Stimulated activated CD8-positive, alpha-beta memory T cell treated with anti-CD3 and anti-CD28 coated beads, Interleukin-4, amount 100 ng/mL, for 4 hours (primary cell): ENCODE measurements at places on chromosomes 11 and 22.

GRCh38 chr11:46472662-46472994, 81.1 kb upstream of the CHRM4 start:
- no peak for DNase-seq

GRCh38 chr11:115396533-115396932, 107.7 kb downstream of the CADM1 start:
- no peak for DNase-seq

GRCh38 chr11:61071208-61071681, 31.0 kb upstream of the CD5 start:
- no peak for DNase-seq

GRCh38 chr22:43269246-43269645, 73.9 kb downstream of the SCUBE1 start:
- DNase-seq = no peak

DNA sequence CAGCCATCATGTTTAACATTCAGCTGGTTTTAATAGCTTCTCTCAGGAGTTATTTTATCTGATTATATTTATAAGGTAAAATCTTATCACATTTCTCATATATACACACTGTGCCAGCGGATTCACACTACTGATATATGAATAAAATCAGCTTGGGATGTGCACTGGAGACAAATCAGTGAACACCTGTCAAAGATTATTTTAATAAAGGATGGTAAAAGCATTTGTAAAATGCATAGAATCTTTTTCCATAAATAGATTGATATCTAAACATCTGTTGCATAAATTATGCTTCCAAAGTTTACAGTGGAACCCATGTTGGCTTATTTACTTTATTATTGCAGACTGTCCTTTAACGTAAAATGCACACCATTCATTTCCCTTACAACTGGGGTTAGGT, 1125.8 kb upstream of the CNTN5 start:
- DNase-seq = no peak

GRCh38 chr11:104991994-104992393, 23.6 kb upstream of the CASP4 start:
- no peak for DNase-seq

DNA sequence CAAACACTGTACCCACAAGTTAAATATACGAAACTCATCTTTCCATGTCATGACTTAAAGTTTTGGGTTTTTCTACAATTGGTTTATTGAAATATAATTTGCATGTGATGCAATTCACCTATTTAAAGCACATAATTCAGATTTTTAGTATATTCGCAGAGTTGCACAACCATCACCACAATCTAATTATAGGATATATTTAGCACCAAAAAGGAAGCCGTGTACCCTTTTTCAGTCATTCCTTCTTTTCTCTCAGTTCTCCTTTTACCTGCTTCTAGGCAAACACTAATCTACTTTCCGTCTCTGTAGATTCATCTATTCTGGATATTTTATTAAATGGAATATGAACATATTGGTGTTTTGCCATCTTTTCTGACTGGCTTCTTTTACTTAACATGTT, 1458.1 kb upstream of the TENM4 start:
- DNase-seq = no peak

- no peak for DNase-seq
Measured at GRCh38 chr11:132405728-132406127, 1035.3 kb downstream of the NTM start.

DNA sequence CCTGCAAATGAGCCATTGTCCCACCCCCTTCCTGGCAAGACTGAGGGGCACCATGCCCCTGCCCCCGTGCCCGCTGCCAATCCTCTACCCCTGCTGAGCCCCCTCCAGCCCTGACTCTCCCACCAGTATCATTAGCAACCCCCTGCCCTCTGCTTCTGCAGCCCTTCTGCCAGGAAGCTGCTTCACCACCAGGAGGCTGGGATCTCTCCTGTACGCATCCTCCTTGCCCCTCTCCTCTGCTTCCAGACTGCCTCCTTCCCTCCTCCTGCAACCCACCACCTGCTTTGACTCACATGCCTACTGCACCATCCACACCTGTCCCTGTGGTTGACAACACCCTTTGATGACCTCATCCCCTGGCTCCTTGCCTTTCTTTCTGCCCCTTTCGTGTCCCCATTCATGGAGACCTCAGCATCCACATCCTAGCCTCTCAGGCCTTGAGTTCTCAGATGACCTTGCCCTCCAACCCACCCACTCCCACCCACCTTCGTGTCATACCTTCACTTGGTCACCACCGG, 13.4 kb upstream of the PNPLA3 start:
- no peak for DNase-seq

DNA sequence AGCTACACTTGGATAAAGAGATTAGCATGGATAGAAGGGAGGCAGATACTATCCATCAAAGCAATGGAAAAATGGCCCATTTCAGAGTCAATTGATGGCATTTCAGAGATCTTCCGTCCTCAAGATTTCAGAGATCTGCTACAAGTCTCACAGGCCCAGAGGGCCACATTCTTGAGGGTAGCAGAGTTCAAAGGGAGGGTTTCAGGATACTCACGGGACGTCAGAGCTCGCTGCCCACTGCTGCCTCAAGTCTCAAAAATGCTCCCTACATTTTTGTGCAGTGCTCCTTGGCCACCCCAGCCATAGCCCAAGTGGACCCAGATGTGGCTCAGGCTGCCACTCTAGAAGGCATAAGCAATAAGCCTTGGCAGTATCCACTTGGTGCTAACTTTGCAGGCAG, 24.9 kb downstream of the RTL6 start:
- no peak for DNase-seq

DNA sequence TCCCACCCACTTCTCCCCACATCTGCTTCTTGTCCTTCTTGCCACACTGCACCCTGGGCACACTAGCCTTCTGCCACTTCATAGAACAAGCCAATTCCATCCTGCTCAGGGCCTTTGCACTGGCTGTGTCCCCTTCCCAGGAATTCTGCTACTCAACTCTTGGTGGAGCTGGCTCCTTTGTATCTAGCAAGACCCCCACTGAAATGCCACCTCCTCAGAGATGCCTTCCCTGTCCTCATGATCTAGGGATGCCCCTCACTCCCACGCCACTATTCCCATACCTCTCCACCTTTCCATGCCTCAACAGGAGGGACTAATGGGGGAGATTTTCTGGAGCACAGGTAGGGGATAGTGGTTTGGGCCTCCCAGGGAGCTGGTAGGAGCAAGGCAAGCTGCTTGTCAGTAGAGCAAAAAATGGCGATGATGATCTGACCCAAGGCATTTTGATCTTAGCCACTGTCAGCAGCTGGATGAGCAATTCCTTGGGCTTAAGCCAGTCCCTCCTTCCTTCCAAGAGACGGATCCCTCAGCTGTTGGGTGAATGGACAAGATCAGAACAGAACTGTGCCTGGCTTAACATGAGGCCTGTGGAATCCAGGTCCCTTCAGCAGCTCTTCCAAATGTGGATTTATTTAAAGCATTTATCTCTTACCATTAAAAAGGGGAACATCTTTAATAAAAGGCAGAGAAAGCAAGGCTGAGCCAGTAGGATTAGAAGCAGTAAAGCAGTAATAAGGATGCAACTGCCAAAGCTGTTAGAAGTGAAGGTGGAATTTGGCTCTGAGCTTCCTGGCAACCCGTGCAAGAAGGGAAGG, 4.0 kb upstream of the PRDM11 start:
- DNase-seq = no peak

DNA sequence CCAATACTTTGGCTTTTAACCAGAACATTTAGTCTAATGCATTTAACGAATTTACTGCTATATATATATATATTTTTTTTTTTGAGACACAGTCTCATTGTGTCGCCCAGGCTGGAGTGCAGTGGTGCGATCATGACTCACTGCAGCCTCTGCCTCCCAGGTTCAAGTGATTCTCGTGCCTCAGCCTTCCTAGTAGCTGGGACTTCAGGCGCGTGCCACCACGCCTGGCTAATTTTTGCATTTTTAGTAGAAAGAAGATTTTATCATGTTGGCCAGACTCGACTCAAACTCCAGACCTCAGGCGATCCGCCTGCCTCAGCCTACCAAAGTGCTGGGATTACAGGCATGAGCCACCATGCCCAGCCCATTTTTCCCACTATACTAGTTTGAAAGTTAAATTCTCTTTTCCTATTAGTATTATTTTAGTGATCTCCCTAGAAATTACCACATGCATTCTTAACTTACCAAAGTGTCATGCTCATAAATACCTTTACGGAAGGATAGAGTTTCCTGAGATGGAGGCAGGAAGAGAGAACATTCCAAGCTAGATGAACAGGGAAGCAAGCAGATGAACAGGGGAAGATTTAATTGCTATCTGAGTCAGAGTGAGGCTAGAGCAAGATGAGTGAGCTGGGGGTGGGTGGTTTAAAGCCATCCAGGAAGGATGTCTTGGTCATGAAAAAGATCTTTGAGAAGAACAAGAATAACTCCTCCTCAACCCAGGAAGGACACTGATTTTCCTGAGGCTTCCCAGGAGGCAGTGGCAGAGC, 4.4 kb upstream of the PGAP2 start:
- DNase-seq = no peak

DNA sequence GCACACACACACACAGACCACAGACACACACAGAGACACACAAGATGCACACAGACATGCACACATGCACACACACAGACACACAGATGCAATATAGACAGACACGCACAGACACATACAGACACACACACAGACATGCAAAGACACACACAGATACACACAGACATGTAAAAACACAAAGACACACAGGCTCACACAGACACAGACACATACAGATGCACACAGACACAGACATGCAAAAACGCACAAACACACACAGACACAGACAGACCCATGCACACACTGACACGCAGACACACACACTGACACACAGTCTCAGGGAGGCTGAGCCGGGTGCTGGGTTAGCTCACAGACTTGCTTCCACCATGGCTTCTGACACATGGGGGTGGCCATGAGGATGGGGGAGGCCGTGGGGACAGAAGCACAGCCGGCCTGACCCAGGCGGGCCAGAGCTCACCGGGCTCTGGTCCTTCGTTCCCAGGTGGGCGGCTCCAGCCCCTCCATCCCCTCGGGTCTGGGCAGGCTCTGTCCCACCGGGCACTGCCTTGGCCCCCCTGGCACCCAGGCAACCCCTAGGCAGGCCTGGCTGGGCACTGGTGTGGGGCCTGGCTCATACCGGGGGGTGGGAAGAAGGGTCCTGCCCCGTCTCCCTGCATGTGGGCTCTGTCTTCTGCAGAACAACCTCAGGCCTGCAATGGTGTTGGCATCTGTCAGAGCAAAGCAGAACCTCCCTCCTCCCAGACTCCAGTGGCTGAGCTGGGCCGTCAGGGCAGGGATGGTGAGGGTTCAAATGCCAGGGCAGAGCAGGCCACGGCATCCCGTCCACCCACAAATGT, 1489.5 kb downstream of the BRD1 start:
- no peak for DNase-seq

- no peak for DNase-seq
Measured at GRCh38 chr11:8597182-8597581, 3.2 kb upstream of the STK33 start.

DNA sequence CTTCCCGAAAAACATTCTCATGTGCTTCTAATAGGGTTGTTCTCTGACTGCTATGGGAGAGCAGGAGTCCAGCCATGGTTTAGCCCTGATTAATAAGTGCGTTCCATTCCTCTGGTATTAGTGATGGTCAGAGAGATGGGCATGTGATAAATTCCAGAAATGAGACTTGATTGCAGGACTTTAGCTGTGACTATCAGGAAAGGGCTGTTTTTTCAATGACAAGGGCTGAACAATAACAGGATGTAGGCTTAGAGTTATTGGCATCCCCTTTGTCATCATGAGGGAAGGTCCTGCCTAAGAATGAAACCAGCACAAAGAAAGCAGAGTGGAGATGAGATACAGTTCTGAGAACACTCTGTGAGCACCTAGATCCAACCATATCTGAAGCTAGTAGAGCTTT, 494.6 kb downstream of the MIAT start:
- no peak for DNase-seq

DNA sequence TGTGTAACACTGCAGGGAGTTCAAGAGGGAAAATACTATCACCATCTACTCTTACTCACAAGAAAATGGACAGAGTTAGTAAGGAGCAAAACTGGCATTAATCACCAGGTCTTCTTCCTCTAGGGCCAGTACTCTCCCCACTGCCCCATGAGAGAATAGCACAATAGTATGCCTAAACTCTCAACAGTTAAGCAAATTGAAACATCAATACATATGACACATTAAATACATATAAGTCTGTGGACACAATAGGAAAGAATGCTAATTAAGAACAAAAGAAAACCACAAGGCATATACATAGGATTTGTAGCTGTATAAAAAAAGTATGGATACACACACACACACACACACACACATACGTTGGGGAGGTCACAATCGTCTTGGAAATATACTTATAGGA, 197.9 kb upstream of the BDNF start:
- DNase-seq = no peak

- DNase-seq = no peak
Measured at GRCh38 chr11:116421529-116422185, 351.1 kb downstream of the BUD13 start.

DNA sequence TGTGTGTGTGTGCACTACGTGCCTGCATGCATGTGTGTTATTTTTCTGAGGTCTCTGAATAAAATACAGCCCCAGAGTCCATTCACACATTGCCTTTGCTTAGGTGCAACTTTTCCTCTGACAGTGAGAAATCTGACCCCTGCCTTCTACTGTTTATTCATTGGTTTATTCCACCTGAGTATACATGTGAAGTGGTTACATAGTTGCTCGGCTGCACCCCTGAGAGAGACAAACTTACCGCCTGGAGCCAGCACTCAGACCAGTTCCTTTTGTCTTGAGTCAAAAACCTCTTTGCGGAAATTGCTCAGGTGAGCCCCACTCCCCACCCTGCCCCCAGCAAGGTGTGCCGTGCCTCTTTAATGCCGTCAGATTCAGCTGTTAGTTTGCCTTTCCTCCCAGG, 363.6 kb downstream of the BRD1 start:
- no peak for DNase-seq

GRCh38 chr11:43397251-43397650, 38.5 kb downstream of the TTC17 start:
- no peak for DNase-seq

GRCh38 chr11:72850832-72851231, 36.6 kb downstream of the ATG16L2 start:
- no peak for DNase-seq

GRCh38 chr11:115716601-115717529, 212.7 kb upstream of the CADM1 start:
- DNase-seq = no peak

DNA sequence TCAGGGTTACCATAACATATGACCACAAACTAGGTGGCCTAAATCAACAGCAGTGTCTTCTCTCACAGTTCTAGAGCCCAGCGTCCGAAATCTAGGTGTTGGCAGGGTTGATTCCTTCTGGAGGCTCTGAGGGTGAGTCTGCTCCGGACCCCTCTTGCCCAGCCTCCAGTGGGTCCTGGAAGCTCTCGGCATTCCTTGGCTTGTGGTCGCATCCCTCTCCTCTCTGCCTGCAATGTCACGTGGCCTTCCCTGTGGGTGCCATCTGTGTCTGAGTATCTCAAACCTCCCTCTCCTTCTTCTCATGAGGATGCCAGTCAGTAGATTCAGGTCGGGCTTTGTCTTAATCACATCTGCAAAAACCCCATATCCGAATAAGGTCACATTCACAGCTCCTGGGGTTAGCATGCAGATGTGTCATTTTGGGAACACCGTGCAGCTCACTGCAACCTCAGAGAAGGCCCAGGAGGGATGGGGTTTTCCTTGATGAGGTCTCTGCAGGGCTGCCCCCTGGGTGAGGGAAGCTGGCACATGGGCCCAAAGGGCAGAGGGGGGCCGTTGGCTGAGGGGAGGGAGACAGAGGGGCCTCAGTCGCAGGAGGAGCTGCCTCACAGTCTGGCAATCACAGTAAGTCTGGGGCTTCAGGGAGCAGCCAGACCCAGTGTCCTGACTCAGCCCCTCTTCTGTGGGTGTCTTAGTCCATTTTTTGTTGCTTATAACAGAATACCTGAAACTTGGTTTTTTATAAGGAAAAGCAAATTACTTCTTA, 41.2 kb downstream of the PARVG start:
- no peak for DNase-seq
